ENCODE measurements at places on chromosomes 3 and 15. TPM values are rescaled to one million over a fixed set of nuclear protein-coding genes. Genes with fewer than 3 reads are reported as not detected.

Gene FGF7
- total RNA-seq = 0.98 TPM

Gene SLC2A2
- not detected for total RNA-seq

Gene PAQR5
- total RNA-seq = not detected

Gene CASR
- under 0.01 TPM for total RNA-seq

Gene SLC24A5
- total RNA-seq = not detected

Gene FILIP1L
- 30.1 TPM for total RNA-seq

Gene PCOLCE2
- not detected for total RNA-seq

Gene GOLGA6B
- not detected for total RNA-seq

Gene KCNAB1
- 0.33 TPM for total RNA-seq

Gene JMJD7
- total RNA-seq = 3.5 TPM

Gene ISLR2
- total RNA-seq = not detected

Gene NTRK3
- total RNA-seq = under 0.01 TPM

Gene SLC22A13
- under 0.01 TPM for total RNA-seq

Gene PDIA3
- total RNA-seq = 192 TPM

Gene ARHGEF3
- 13.1 TPM for total RNA-seq

Gene CHRD
- total RNA-seq = under 0.01 TPM

Gene RPUSD2
- total RNA-seq = 11.2 TPM

Gene TAGLN3
- not detected for total RNA-seq

Gene ULK4
- 23.5 TPM for total RNA-seq

Gene GADL1
- total RNA-seq = 0.48 TPM

Gene ATP10A
- total RNA-seq = 0.19 TPM

Gene GP9
- not detected for total RNA-seq

Gene PARL
- total RNA-seq = 27.7 TPM

Gene XCR1
- total RNA-seq = not detected

Gene EBLN2
- total RNA-seq = 7.5 TPM

Gene SEMA3G
- total RNA-seq = 18.2 TPM

Gene THSD4
- total RNA-seq = 44.1 TPM

Gene RBPMS2
- total RNA-seq = not detected

Gene SLITRK3
- not detected for total RNA-seq

Gene DUOX1
- total RNA-seq = not detected

Gene ROPN1
- not detected for total RNA-seq

Gene CCDC12
- total RNA-seq = 29.1 TPM

Gene SPTSSB
- total RNA-seq = not detected

Gene LSMEM2
- not detected for total RNA-seq

Gene GRM7
- under 0.01 TPM for total RNA-seq

Gene LINGO1
- 0.33 TPM for total RNA-seq

Gene SOX14
- total RNA-seq = not detected

Gene IFT122
- 25.5 TPM for total RNA-seq

Gene FBXL22
- under 0.01 TPM for total RNA-seq

Gene HRH1
- total RNA-seq = 16.7 TPM

Gene MCTP2
- 3.2 TPM for total RNA-seq
